ENCODE measurements at places on chromosomes 6 and 20.

GRCh38 chr20:10807013-10807412 is 133.2 kb upstream of the JAG1 start:
- no peak for DNase-seq

- DNase-seq, result no peak
Measured at GRCh38 chr6:67887747-67888545, 747.1 kb upstream of the ADGRB3 start.

DNA sequence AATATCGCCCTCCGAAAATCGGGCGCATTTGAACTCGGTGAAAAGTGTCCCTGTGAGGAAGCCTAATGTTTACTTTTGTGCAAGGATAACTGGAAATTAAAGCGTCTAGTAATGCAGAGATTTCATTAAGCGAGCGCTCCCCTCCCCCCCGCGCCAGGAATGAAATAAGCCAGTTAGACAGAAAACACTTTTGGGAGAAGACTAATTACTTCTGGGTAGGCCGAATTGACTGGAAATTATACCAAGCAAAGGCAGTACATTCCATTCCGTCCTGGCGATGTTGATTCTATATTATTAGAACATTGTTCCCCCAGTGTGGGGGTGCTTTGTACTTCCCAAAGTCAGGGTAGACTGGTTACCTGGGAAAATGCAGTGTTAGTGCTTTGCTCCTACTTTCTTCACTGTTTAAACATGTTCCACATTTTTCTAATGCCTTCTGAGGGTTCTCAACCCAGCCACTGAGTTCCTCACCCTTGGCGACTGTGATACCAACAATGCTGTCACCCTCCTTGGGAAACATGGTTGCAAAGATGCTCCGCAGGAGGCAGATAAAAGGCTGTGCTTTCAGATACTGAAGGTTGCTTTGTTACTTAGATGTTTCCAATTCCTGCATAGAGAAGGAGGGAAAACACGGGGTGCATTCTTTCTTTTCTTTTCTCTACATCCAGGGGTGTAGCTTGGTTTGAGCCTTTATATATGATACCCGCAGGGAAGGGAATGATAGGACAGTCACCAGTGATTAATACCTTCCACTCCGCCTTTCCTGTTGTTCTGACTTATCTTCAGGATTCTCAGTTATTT is 2.6 kb downstream of the GJA1 start:
- DNase-seq, result no peak

- peak; percentile 50 for DNase-seq
Measured at GRCh38 chr6:36094753-36095496, 35.4 kb upstream of the MAPK13 start.

- no peak for DNase-seq
Measured at GRCh38 chr6:15309611-15310283, 63.9 kb downstream of the JARID2 start.

- peak; percentile 7 for DNase-seq
Measured at GRCh38 chr6:84773431-84774156, 9.2 kb upstream of the TBX18 start.

DNA sequence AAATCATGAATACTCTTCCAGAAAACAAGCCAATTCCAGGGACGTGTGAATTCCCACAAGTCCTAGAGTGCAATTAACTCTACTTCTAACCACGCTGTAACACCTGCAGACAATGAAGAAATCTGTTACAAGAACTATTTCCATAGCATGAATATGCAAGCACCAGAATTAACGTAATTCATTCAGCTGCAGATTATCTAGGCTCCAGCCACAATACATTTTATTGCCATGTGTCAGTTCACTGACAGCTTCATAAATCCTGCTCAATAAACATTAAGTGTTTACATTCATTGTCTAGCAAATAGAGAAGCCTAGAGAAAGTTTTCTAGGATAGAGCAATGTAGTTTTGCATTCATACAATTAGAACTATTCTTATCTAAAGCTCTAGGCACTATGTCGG is 1348.5 kb downstream of the GRIK2 start:
- no peak for DNase-seq

- DNase-seq, result no peak
Measured at GRCh38 chr20:58677079-58677604, 15.5 kb upstream of the NPEPL1 start.

DNA sequence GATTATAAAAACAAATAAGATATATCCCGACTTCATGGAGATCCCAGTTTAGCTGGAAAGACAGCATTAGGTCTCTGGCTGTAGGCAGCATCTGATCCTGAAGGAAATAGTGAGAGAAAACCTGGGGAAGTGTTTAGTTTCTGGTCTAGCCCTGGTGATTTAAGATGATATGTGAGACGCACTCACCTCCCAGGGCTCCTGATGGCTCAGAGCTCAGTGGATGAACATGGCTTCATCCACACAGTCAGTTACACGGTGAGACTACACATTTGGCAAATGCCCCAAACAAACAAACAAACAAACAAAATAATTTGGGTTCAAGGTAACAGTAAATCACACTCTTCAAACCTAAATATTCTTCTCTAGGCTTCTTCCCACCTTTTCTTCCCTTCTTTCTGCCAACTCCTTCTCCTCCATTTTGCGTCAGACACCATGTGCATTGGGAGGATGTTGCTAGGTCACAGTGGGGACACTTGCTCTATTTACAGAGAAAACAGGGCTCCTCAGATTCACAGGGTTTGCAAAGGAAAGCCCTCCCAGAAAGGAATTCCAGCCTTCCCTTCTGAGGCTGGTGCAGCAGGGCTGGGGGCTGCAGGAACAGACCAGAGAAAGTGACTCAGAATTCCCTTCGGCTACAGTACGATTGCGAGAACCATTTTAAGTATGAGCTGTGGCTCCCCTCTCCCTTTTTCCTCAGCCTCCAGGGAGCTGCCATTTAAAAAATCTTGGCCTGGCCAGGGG is 59.6 kb upstream of the SALL4 start:
- no peak for DNase-seq

DNA sequence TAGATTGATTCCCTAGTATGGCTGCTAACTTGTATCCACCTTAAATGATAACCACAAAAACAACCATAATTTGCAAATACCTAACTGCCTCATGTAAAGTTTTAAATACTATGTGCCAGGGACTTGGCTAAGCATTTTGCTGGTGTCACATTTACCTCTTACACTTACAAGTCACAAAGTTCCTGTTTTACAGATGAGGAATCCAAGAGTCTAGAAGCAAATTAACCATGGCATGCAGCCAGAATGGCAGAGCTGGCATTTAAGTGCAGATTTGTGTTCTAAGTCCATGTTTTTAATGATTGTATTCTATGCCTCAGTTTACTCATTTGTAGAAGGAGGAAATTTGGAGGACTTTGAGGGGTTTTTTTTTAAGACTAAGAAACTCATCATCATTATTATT is 696.7 kb downstream of the PTPRT start:
- no peak for DNase-seq

GRCh38 chr6:101226677-101227135 is 166.8 kb upstream of the GRIK2 start:
- DNase-seq, result peak; percentile 15

DNA sequence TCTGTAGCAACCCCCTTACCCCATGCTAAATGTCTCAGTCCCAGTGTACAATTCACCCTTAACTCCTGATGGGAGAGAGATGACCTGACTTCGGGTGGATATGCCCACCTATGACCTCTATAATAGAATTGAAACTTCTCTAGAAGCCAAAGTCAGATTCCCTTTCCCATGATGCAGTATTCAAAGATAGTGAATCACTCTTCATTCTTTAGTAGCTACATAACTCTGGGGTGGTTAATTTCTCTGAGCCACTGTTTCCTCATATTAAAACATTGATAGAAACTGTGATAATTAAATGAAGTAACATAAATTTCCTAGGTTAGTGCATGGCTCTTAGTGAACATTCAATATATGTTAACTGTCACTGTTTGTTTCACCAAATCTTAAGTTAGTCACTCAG is 500.4 kb downstream of the COL12A1 start:
- no peak for DNase-seq

GRCh38 chr20:10419550-10420133 is 14.4 kb downstream of the MKKS start:
- DNase-seq, result no peak

DNA sequence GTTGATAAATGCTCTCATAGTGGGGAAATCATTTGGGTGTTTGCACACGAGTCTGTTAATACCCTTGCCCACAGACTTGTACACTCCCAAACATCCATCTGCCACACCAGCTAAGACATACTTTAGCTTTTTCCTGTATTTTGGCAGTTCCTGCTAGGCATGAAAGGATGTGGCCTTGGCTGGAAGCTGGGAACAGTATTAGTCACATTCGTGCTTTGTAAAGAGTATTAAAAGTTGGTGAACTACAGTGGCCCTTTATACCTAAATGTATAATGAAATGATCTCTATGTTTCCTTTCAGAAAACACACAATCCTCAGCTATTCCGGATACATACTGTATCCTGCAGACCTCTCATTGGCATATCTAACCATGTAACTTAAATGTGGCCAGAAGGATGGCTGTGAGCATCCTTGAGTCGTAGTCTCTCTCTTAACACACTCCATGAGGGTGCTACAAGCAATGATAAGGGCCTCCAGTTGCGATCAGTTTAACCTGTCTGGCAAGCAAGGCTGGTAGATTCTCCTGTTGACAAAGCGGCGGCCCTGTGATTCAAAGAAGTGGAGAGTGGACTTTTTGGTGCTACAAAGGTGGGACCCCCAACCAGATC is 1.5 kb downstream of the LEMD2 start:
- DNase-seq, result no peak

- DNase-seq, result no peak
Measured at GRCh38 chr6:73377225-73377624, 7.5 kb upstream of the OOEP start.

GRCh38 chr6:144467921-144468320 is 182.8 kb downstream of the UTRN start:
- no peak for DNase-seq

- DNase-seq, result no peak
Measured at GRCh38 chr6:1162367-1163275, 149.3 kb upstream of the FOXQ1 start.

- peak; percentile 55 for DNase-seq
Measured at GRCh38 chr20:25178563-25179438, 16.7 kb upstream of the ENTPD6 start.

- DNase-seq, result no peak
Measured at GRCh38 chr6:37696841-37697662, 631 bp downstream of the MDGA1 start.

- DNase-seq, result no peak
Measured at GRCh38 chr6:52305948-52306767, 21.6 kb upstream of the MCM3 start.

Measured in NCI-H2171 (cell line).